T-helper 9 cell (primary cell): ENCODE measurements at places on chromosomes 2 and 18.

GRCh38 chr2:107267086-107267485 is 381.1 kb upstream of the ST6GAL2 start:
- DNase-seq = no peak

GRCh38 chr2:16215902-16216557 is 275.7 kb downstream of the MYCN start:
- no peak for DNase-seq

- no peak for DNase-seq
Observed at GRCh38 chr2:10235099-10235908, 67.4 kb upstream of the HPCAL1 start.

DNA sequence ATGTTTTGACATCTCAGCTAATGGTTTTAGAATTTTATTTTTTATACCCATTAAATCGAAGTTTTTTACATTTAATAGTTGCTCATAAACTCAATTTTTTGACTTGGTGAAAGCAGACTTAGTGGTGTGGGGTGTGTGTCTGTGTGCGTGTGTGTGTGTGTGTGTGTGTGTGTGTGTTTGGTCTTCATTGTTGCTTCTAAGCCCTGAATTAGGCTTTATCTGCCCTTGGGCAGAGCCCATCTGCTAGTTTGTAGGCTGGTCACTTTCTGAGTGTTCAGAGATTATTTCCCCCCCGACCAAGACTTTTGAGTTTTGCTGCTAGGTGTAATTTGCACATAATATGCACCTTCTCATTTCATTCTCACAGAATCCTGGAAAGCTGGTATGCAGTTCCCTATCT is 14.3 kb downstream of the PAX3 start:
- DNase-seq = no peak

GRCh38 chr2:6793913-6794312 is 71.8 kb downstream of the CMPK2 start:
- no peak for DNase-seq

DNA sequence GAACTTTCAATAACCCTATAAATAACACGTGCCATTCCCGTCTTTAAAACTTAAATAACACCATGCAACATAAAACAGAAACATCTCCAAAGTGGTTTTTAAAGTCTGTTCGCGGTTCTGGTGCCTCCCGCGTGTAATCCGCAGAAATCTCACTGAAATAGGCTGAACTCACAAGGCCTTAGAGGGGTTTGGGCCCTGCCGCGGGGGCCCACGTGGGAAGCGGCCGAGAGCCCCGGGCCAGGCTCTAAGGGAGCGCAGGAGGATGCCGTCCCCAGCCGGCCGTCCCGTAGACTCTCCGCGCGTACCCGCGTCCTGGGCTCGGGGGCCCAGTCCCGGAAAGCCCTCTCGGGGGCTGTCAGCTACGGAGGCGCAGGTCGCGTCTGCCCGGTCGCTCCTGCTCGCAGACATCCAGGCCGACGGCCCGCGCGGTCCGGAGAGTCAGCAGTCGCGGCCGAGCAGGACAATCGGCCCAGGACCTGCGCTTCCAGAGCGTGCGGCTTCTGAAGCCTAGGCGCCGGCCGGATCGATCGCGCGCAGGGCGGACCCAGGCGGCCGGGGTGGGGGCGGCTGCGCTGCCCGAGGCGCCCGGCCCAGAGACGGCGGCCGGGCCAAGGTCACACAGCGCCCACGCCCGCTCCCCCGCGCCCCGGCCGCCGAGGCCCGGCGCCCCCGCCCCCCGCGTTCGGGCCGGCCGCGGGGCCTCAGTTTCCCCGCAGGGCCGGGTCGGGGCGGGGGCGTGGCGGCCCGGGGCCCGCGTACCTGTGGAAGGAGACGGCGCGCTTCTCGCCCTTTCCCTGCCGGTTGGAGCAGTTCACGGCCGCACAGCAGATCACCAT is 558 bp downstream of the THAP4 start:
- peak; percentile 15 for DNase-seq

GRCh38 chr2:9984217-9984739 is 32.8 kb downstream of the GRHL1 start:
- no peak for DNase-seq

GRCh38 chr2:236945431-236946016 is 140.2 kb upstream of the COPS8 start:
- DNase-seq = no peak

GRCh38 chr2:209351636-209352035 is 72.2 kb upstream of the MAP2 start:
- no peak for DNase-seq

GRCh38 chr2:103151046-103151445 is 389.2 kb downstream of the TMEM182 start:
- DNase-seq = no peak

GRCh38 chr2:240956935-240957655 is 41.3 kb upstream of the SNED1 start:
- DNase-seq = no peak

GRCh38 chr18:8005870-8006569 is 438.9 kb downstream of the PTPRM start:
- DNase-seq = no peak

GRCh38 chr18:44186001-44186400 is 494.7 kb upstream of the SETBP1 start:
- no peak for DNase-seq

- DNase-seq = no peak
Observed at GRCh38 chr2:70994009-70994698, 519 bp downstream of the TEX261 start.

GRCh38 chr2:49569176-49569575 is 414.9 kb upstream of the FSHR start:
- DNase-seq = no peak
